Sigmoid colon (tissue), 7 donors: ENCODE measurements at places on chromosomes 3 and 15. TPM values are rescaled to one million over a fixed set of nuclear protein-coding genes. Genes with fewer than 3 reads are reported as not detected.
A peak's percentile ranks its signal among the peaks of the same experiment; 100 is the strongest.

The PTPRG gene
- total RNA-seq: 76.3 TPM

The PLSCR5 gene
- total RNA-seq: not detected

DNA sequence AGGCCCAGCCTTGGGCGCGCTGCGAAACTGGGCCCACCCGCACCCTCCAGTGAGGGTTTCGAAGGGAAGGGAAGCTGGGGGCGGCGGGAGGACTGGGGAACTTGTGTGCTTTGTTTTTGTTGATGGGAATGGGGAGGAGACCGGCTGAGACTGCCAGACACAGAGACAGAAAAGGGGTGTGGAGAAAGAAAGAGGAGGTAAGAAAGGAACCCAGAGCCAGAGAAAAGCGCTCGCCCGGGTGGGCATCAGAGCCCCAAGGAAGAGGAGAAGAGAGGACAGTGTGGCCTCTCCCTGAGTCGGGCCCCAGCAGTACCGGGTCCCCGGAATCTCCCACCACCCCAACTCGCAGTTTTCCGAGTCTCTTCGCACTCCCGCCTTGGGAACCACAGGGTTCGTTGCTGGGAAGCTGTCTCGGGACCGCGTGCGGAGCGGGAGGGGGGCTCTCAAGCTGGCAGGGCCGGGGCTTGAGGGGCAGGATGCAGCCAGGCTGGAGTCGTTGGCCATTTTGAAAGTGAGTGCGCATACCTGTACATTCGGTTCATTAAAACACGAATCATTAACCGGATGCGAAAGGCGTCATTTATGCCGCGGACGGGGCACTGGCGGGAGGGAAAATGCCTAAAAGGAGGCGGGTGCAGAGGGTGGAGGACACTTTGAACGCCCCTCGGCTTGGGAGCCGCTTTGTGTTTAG, 3.1 kb downstream of the SKOR1 start:
- no peak for DNase-seq
- no peaks in the 10 kb centered on the region for H3K4me1 ChIP-seq
- no peak overlapping the region for H3K27ac ChIP-seq
- H3K4me3 ChIP-seq: no peak overlapping the region

DNA sequence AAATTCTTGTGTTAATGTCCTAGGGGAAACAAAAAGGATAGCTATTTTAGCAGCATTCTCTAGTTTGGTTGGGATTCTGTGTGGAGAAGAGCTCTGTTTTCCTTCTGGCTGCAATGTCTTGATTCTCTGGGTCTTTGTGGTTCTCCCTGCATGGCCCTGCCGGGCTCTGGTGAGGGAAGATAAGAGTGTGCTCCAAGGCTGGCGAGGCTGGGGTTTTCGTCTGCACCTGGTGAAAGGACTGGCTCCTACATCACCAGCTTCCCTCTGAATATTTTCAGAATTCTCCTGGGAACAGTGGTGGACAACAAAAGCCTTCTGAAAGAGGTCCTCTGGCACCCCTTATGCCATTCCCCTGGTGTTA, 38.1 kb upstream of the SFMBT1 start:
- no peak overlapping the region for H3K4me3 ChIP-seq
- no peaks in the 10 kb centered on the region for H3K27me3 ChIP-seq
- no peak overlapping the region for H3K27ac ChIP-seq
- peaks cover 14% of the 10 kb centered on the region for H3K4me1 ChIP-seq
- DNase-seq: no peak

GRCh38 chr3:41974223-41974622, 12.3 kb upstream of the ULK4 start:
- no peak for DNase-seq
- H3K36me3 ChIP-seq: no peaks in the 10 kb centered on the region
- no peak overlapping the region for H3K4me3 ChIP-seq
- H3K27me3 ChIP-seq: no peaks in the 10 kb centered on the region
- H3K27ac ChIP-seq: no peak overlapping the region

The TF gene
- 2.6 TPM for total RNA-seq

The PRICKLE2 gene
- total RNA-seq: 96.7 TPM

- H3K27me3 ChIP-seq: no peaks in the 10 kb centered on the region
- H3K27ac ChIP-seq: no peak overlapping the region
- H3K4me3 ChIP-seq: no peak overlapping the region
- no peak for DNase-seq
- H3K36me3 ChIP-seq: no peaks in the 10 kb centered on the region
These were observed 17.0 kb upstream of the STT3B start for GRCh38 chr3:31515486-31516284.

DNA sequence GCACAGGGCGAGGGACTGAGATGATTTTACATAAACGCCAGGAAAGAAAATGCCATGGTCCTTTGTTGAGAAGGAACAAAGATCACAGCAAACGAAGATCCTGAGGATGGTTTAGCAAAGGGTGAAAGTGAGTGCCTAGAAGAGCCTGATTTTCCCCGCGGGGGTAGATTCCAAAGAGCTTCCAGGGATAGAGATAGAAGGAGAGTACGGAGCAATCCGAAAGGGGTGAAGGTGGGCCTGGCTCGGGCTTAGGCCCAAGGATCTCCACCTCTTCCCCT, 977 bp downstream of the CDC25A start:
- no peaks in the 10 kb centered on the region for H3K36me3 ChIP-seq
- H3K4me3 ChIP-seq: peak overlapping the region; percentile 73
- no peak for DNase-seq
- H3K27me3 ChIP-seq: peaks cover 4% of the 10 kb centered on the region

GRCh38 chr15:53114960-53115359, 324.8 kb upstream of the ONECUT1 start:
- DNase-seq: no peak
- no peak overlapping the region for H3K27ac ChIP-seq
- H3K36me3 ChIP-seq: no peaks in the 10 kb centered on the region

The CCR8 gene
- not detected for total RNA-seq

DNA sequence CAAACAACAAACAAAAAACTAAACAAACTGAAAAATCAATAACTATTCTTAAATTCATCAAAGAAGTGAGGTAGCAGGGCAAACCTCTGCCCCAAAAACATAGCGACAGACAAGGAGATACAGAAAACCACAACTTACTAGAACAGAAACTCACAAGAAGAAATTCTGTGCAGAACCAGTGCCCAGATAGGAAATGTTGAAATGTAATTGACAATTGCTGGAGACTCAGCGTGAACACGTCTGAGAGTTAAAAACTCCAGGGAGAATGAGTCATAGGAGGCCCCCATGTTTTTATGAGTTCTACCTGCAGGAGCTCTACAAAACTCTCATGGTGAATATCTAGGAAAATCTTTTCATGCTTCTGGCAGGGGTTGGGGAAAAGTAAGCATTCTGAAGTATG, 95.5 kb upstream of the SETMAR start:
- no peak for DNase-seq
- no peak overlapping the region for H3K4me3 ChIP-seq
- H3K27me3 ChIP-seq: no peaks in the 10 kb centered on the region
- no peaks in the 10 kb centered on the region for H3K36me3 ChIP-seq

DNA sequence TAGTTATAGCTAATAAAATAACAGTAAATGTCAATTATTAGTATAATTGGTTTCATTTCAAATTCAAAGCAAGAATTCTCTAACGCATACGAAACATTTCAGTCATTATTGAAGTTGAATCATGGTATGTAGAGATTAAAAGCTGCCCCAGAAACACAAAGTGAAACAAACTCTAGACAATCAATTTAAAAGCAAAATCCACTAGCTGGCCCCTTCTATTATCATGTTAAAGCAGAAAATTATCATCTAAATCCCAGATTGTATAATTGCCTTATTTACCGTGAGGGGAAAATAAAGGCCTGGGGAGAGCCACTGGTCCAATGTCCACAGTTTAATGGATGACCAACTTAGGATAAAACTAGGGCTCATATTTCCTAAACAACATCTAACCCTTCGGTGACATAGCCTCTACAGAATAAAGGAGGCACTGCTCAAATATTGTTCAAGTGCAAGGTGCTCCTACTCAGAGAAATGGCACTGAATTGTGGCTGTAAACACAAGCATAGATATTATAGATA, 110.9 kb upstream of the THRB start:
- no peak overlapping the region for H3K4me3 ChIP-seq
- no peak overlapping the region for H3K27ac ChIP-seq
- no peaks in the 10 kb centered on the region for H3K36me3 ChIP-seq
- peaks cover 13% of the 10 kb centered on the region for H3K4me1 ChIP-seq

- DNase-seq: no peak
- H3K36me3 ChIP-seq: no peaks in the 10 kb centered on the region
- H3K27me3 ChIP-seq: no peaks in the 10 kb centered on the region
- no peak overlapping the region for H3K4me3 ChIP-seq
- no peak overlapping the region for H3K27ac ChIP-seq
These were observed 202.3 kb upstream of the PROK2 start for GRCh38 chr3:71987089-71987735.

The MED12L gene
- total RNA-seq: 0.71 TPM

The JAGN1 gene
- 33.7 TPM for total RNA-seq

DNA sequence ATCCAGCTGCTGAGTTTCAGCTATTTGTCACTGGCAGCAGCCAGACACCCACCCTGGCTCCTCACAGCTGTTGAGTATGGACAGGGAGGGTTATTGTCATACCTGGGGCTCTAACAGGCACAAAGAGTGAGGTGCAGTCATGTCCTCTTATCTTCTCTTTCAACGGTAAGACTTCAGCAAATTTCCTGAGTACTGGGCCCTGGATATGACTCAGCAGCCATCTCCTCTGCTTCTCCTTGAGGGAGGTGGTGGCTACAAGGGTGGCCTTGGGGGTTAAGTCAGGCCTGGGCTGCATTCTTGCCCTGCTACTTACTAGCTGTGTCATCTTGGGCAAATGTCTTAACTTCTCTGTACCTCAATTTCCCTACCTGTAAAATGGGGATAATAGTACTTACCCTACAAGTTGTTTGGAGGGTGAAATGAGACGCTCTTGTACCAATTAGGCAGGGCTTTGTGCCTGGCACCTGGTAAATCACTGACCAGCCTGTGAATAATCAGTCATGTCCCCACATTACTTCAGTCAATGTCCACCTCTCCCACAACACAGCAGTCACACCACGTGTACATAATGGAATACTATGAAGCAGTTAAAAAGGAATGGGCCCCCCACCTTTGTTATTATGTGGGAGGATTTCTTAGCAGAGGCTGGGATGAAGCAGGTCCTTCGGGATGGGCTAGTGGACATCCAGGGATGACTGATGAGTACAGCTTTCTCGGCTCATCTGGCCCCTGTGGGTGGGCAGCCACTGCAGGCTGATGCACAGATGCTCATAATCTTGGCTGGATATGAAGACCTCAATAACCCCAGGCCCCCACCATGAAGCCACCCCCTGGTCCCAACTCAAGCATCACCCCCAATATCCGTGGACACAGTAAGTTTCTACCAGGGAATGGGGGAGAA, 528.8 kb downstream of the SHQ1 start:
- no peak overlapping the region for H3K4me3 ChIP-seq
- no peaks in the 10 kb centered on the region for H3K4me1 ChIP-seq
- H3K27ac ChIP-seq: no peak overlapping the region
- no peaks in the 10 kb centered on the region for H3K36me3 ChIP-seq
- no peaks in the 10 kb centered on the region for H3K27me3 ChIP-seq

The CRABP1 gene
- 4.5 TPM for total RNA-seq

DNA sequence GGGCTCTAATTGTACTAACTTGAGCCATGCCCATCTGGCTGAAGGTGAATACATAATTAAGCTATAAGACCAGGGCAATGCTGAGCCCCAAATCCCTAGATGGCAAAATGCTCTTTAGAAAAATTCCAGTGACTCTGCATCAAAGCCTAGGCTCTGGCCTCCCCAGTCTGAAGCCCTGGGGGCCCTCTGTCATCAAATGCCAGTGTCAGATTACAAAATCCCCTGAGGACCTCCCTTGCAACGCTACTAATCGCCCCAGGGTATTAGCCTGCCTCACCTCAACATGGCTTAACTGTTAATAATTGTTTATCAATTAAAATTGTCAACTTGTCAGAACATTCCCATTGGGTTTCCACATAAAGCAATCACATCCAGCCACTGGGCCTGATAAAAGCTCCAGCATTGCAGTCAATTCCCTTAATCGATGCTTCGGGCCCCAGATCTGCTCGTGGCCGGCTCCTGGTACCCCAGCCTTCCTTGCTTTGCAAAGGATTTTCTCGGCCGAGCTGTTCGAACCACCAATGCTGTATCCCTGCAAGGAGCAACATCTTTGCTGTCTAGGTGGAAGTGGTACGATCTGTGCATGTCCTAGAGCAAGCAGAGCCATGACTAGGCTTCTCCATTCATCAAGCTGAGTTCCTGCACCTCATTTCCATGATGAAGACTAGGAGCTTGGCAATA, 151.7 kb downstream of the MEGF11 start:
- no peak overlapping the region for H3K4me3 ChIP-seq
- H3K27ac ChIP-seq: no peak overlapping the region
- no peaks in the 10 kb centered on the region for H3K36me3 ChIP-seq
- no peaks in the 10 kb centered on the region for H3K4me1 ChIP-seq
- DNase-seq: peak; percentile 22

DNA sequence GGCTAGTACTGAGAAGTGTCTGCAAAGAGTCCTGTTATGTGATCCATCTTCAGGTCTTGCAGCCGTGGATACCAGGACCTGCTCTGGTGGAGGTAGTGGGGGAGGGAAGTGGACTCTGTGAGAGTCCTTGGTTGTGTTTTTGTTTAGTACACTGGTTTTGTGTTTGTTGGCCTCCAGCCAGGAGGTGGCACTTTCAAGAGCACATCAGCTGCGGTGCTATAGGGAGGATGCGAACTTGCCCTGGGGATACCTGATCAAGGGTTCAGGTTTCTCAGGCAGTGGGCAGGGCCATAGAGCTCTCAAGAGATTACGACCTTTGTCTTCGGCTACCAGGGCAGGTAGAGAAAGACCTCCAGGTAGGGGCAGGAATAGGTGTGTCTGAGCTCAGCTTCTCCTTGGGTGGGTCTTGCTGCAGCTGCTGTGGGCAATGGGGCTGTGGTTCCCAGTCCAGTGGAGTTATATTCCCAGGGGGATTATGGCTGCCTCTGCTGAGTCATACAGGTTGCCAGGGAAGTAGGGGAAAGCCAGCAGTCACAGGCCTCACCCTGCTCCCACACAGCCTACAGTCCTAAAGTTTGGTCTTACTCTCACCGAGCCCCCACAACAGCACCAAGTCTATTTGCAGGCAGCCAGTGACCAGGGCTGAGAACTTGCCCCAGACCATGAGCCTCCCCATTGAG, 132.8 kb upstream of the NPHP3 start:
- no peak overlapping the region for H3K4me3 ChIP-seq
- H3K27me3 ChIP-seq: no peaks in the 10 kb centered on the region
- no peaks in the 10 kb centered on the region for H3K36me3 ChIP-seq
- DNase-seq: no peak

DNA sequence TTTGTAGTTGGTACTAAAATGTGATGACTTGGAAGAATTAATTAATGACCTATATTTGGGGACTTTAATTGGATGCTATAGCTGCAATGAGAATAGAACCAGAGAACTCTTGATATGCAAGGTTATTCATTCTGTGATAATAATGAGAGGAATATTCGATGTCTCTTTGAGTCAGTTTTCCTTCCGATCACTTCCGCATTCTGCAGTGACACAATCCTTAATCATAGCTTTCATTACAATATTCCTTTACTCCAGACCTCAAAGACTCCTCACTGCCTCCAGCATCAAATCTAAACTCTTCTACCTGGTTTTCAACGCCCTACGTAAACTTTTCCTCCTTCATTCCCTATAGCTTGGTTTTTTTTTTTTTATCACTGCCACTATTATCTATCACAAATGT, 21.6 kb downstream of the B3GNT5 start:
- no peaks in the 10 kb centered on the region for H3K27me3 ChIP-seq
- no peaks in the 10 kb centered on the region for H3K4me1 ChIP-seq
- DNase-seq: no peak
- no peak overlapping the region for H3K4me3 ChIP-seq
- no peak overlapping the region for H3K27ac ChIP-seq

GRCh38 chr15:92714077-92714476, 58.5 kb upstream of the FAM174B start:
- H3K27ac ChIP-seq: peak overlapping the region; percentile 81
- H3K4me1 ChIP-seq: peaks cover 8% of the 10 kb centered on the region
- no peak for DNase-seq
- no peaks in the 10 kb centered on the region for H3K36me3 ChIP-seq
- peak overlapping the region; percentile 53 for H3K4me3 ChIP-seq
